ENCODE measurements at places on chromosomes 3 and 15.
A peak's percentile ranks its signal among the peaks of the same experiment; 100 is the strongest.

- DNase-seq: no peak
Observed at GRCh38 chr3:46987743-46988401, 8.4 kb downstream of the NBEAL2 start.

DNA sequence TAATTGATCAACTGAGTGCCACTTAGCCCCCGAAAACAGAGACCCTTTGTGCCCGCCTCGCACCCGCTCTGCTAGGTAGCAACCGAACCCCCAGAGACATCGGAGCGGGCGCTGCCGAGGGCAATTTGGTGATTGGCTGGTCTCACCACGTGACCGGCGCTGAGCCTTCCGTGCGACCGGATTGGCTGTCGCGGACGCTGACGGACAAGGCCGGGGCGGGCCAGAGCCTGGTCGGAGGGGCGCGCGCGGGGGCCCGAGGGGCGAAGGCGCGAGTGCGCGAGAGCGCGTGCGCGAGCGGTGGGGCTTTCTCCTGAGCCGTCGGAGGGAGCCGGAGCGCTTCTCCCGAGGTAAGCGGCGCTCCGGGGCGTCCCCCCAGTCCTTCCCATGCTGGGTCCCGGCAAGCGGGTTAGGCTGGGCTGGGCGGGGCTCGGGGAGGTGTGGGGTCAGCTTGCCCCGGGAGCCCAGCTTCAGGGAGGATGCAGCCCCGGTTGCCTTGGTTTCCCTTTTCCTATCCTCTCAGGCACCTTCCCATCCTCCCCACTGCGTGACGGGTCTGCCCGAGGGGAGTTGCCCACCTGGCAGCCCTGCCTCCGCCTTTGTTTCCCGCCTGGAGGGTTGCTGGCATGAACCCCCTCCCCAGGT is at the start of gene TMEM108:
TMEM108 (plus strand) TSS at position 303 of the 642 bp plus-strand sequence.
- DNase-seq: peak; percentile 93

GRCh38 chr15:31605467-31605931 is 278.9 kb downstream of the KLF13 start:
- no peak for DNase-seq

- no peak for DNase-seq
Observed at GRCh38 chr15:100783760-100784492, 95.7 kb upstream of the ALDH1A3 start.

- DNase-seq: no peak
Observed at GRCh38 chr3:49649576-49649975, 24.6 kb upstream of the APEH start.

DNA sequence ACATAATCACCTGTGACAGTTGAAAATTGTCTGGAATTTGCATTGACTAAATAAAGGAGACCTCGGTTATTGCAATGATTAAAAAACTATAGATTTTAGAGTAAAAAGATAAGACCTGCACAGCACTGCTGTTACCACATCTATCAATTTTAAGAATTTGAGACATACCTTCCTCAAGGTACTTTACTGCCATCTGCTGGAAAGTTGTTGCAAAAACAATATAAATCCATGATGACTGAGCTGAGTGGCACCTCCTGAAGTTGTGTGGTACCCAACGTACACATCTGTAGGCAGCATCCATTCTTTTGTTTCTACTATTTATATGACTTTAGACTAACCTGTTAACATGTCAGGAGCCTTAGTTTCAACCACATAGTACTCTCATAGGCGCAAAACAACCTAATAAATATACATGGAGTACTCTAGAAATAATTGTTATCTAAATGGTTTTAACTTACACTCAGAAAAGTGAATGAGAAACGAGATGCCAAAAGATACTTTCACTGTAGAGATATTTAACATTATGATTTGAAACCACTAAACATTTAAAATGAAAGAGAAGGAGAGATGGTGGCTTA is 106.7 kb downstream of the GHSR start:
- peak; percentile 69 for DNase-seq

All from NCI-H1694 (cell line).